Right ventricle myocardium superior (tissue), 1 donor: ENCODE measurements at places on chromosomes 13 and 19. TPM values are rescaled to one million over a fixed set of nuclear protein-coding genes. Genes with fewer than 3 reads are reported as not detected.

PCSK4 gene
- total RNA-seq, result 1.4 TPM

ICAM5 gene
- total RNA-seq, result 0.11 TPM

SCGB2B2 gene
- total RNA-seq, result 0.13 TPM

IZUMO4 gene
- 1.7 TPM for total RNA-seq

OR7C1 gene
- not detected for total RNA-seq

MUC16 gene
- total RNA-seq, result not detected

ZNF433 gene
- total RNA-seq, result 3.8 TPM

ICAM1 gene
- total RNA-seq, result 6.4 TPM

PSG6 gene
- not detected for total RNA-seq

KCNN1 gene
- not detected for total RNA-seq

SPTBN4 gene
- 4.5 TPM for total RNA-seq

SYT3 gene
- total RNA-seq, result 0.11 TPM

FLT1 gene
- total RNA-seq, result 42.0 TPM

GRCh38 chr19:28595722-28596480 is 617.0 kb downstream of the UQCRFS1 start:
- no peak for DNase-seq

DNA sequence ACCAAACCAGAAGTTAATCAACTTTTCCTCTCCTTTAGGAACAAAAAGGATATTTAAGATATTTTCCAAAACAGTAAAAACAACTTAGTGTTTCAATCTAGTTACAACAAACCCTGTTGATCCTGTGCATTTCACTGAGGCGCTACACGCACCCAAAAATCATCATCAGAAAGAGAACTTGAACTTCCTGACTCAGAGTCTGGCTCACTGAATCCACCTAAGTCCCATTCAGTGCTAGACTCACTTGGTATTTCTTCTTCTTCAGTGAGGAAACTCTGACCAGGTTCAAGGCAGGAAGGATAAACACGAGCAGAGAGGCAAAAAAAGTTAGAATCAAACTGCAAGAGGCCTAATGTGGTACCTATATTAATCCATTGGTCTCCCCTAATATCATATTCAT is 2.2 kb downstream of the KBTBD6 start:
- no peak for DNase-seq

DNA sequence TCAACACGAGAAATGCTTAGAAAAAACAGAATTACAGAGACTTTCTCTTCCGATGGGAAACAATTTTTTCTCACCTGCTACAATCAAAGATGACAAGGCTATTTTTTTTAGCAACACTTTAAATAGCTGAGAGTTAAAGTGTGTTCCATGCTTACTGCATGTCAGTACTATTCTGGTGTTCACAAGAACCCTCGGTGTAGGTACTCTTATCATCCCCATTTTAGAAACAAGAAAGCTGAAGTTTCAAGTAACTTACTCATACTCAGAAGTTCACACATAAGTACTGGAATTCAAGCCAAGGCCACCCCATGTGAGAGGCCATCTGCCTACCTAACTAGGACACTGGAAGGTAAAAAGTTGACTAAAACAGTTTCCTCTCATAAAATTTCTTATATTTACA is 9.0 kb upstream of the TNFRSF19 start:
- no peak for DNase-seq

- DNase-seq, result no peak
Observed at GRCh38 chr13:91247768-91248167, 99.7 kb upstream of the MIR17HG start.

- no peak for DNase-seq
Observed at GRCh38 chr19:10858204-10858828, 10.1 kb downstream of the C19orf38 start.

DNA sequence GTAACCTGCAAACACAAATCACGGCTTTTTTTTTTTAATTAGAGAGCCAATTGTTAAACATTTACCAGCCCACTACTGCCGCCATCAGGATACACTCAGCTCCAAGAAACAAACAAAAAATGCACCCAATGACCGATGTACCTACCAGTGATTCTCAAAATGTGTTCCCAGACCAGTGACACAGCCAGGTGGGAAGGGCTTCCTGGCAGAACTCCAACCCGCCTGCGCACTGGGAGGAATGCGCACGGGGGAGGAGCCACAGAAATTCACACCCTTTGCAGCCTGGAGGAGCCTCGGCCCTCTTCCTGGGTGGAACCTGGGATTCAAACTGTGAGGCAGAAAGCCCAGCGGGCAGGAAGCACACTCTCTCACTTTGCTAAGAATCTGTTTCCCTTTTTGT is 255.9 kb downstream of the TBC1D4 start:
- no peak for DNase-seq

DNA sequence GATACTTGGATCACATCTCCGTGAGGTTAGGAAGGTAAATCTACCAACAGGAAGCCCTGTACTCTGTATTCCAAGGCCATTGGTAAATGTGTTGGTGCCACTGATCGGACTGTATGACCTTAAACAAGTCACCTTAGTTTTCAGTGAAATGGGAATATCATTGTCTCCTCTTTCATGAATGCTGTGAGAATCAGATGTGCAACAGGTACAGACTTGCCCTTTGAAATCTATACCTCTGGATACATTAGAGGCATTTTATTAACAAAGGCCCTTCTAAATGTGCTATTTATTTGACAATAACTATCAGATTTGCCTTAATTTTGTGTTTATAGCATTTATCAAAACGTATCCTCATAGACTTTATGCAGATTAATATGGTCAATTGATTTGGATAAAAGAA is 11.0 kb downstream of the NHLRC3 start:
- DNase-seq, result no peak

- DNase-seq, result no peak
Observed at GRCh38 chr13:38419312-38419873, 69.7 kb downstream of the UFM1 start.

GRCh38 chr13:110062077-110062776 is 244.7 kb downstream of the COL4A1 start:
- DNase-seq, result peak; percentile 59

DNA sequence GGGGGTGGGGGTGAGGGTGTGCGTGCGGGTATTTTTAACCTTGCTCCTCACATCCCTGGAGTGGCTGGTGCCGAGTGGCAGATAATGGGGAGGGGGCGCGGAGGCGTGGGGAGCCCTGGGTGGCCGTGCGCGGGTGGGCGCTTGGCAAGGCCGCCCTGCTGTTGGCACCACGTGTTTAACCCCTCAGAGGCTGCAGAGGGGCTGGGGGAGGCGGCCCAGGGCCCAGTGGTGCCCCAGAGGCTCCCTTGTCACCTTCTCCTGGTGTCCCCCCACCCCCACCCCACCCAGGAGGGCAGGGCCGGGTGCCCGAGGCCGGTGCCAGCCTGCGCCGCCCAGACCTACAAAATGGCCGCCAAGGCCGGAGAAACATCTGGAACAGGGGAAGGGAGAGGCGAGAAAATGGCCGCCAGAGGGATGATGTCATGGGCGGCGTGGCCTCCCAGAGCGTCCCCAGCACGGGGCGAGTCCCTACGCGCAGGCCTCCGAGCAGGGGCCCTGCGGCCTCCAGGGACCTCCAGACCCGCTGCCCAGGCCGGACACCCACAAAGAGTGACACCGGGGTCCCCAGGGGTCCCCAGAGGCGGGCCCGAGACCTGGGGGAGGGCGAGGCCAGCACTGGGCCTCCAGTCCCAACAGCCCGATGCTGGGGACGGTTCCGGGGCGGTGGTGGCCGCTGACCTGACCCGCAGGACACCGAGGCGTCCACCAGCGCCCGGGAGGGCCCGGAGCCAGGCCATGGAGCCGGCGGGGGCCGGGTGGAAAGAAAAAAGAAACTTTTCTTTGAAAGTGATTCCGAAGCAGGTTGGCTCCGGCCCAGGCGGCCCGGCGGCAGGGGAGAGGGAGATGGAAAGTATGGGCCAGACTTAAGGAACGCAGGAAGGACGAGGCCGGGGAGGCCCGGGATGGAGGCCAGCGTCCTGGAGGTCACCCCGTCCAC is 38.2 kb downstream of the NFIC start:
- DNase-seq, result peak; percentile 92

GRCh38 chr13:27605610-27606200 is 14.6 kb downstream of the LNX2 start:
- DNase-seq, result no peak

- no peak for DNase-seq
Observed at GRCh38 chr19:58364146-58364545, 1.6 kb upstream of the ZNF497 start.

DNA sequence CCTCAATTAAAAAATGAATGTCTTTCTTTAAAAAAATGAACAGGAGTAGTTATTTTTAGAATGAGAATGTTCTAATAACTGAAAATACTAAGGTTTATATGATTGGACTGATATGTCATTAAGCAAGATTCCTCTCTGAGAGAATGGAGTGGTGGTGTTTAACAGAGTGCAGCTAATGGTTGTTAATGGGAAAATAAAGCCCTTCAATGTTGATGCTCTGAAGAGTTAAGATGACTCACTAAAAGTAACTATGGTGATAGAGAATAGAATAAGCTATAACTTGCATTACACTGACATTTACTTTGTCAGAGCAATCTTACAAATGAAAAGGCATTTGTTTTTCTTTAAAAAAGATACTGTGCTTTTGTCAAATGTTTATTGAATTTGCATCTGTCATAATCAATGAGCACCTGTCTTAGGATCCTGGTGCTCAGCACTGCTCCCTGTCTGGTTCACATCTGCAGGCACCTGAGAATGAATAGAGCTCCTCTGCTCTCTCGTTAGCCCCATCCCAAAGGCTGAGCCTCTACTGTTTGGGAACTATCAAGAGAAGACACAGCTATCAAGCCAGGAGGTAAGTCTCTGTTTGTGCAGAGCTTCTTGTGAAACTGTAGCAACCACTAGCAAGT is 15.1 kb downstream of the PABPC3 start:
- DNase-seq, result no peak
